ENCODE measurements at places on chromosomes 7 and 10.

DNA sequence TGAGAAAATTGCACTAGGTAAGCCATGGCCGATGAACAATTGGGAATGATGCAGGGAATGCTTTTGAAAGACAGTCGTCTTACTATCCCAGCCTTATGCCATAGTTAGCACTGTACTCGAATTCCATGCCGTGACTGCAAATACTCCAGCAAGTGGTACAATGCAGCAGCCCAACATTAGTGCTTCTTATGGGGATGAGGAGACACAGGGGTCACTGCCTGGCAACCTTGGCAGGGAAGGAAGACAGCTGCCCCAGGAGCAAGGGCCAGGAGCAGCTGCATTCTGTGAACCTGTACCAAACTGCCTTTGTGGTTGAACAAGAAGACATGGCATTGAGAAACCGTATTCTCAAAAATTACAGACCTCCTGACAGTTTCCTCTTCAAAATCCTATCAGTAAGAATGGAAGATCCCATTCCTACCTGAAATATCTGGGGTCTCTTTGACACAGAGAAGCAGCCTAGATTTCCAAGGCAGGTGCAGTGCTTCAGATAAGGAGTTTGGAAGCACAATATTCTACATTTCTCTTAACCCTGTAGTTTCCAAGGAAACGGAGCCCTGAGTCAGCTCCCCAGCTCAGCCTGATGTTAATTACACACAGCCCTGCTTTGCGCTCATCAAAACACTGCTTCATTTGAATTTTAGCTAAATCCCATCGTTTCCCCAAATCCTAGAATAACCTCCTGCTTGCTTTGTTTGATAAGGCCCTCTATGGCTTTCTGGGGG, 49.0 kb upstream of the FRMD4A start:
- DNase-seq = no peak

- no peak for DNase-seq
These were observed 11.5 kb downstream of the PMS2 start for GRCh38 chr7:5997210-5997808.

DNA sequence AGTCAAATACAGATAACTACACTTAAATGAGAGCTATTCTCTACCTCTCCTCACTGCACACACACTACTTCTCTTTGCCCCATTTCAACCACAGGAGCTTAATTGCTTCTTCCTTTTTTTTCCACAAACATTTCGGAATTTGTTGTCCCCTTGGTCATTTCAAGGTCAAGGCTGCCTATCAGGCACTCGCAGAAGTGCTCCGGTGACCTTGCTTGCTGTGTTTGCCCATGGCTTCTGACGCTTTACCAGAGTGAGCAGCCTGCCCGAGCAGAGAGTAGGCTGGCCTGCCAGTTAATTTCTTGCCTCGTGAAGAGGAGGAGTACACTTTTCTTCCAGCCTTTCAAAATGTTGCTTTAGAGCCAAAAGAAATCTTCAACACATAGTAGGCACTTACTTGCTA, 297.1 kb upstream of the LRGUK start:
- no peak for DNase-seq

DNA sequence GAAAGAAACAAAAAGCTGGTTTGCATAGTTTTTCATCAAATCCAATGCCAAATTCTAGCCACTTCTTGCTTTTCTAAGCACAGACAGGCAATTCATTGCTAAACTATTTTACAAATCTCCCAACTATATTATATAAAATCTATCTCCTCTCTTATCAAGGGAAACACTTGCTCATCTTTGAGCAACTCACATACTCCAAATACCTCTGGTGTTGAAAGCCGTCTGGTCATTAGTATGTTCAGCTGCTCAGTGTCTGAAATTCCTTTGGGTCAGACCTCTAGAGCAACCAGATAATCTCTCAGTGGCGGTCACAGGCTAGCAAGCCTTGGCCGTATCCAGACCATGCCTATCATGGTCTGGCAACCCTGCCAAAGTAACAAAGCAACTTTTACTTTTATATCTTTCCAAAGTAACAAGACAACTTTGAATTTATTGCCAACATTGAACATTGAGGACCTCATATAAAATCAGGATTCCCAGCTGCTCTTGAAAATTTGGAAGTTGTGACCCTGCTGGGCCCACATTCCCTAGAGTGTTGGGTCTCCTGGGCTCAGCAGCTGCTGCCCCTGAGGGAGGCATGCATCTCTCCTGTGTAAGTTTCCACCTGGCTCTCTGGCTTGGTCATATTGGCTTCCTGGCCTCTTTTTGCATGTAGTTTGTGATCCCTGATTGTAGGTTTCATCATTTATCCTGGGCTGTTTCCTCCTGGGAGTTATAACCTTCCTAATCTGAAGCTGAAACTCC, 56.8 kb upstream of the LANCL2 start:
- DNase-seq = no peak

DNA sequence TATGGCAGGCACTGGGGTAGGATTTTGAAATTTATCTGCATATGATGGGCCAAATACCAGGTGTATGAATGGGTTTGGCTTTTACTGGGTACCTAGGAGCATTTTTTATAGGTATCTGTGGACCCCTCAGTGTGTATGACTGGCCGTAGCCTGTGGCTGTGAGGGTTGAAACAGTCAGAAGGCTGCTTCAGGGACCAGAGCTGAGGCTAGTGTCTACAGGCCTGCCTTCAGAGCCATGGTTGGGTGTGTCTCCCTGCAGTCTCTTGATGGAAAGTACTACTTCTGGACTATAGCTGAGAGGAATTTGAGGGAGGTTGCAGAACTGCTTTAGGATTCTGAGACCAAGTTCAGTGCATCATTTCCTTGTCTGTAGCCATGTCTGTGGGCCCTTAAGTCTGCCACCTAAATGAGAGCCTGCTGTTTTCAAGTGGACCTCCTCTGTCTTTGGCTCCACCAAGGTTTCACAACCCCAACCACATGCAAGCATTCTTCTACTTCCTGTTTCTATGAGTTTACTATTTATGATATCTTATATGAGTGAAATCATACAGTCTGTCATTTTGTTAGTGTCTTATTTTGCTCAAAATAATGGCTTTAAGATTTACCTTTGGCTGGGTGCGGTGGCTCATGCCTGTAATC, 19.9 kb upstream of the ZNF138 start:
- no peak for DNase-seq

GRCh38 chr10:24958721-24959381, 6.4 kb upstream of the PRTFDC1 start:
- no peak for DNase-seq

- no peak for DNase-seq
These were observed 30.6 kb upstream of the DLD start for GRCh38 chr7:107860279-107860961.

DNA sequence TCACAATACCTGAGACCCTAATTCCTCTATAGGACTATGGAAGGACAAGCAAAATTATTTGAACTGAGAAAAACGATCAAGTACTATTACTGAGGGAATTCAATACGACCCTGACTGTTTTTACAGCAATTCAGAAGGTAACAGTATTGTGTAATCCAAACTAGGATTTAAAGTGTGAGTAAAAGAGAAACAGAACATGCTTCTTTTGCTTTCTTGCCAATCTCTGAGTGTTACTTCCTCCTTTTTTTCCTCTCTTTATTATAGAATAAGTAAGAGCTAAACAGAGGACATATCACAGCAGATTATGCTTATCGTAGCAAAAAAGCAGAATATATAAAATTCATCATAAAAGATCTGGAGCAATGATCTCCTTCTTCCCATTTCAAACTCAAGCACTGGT, 292.1 kb downstream of the THSD7A start:
- no peak for DNase-seq

DNA sequence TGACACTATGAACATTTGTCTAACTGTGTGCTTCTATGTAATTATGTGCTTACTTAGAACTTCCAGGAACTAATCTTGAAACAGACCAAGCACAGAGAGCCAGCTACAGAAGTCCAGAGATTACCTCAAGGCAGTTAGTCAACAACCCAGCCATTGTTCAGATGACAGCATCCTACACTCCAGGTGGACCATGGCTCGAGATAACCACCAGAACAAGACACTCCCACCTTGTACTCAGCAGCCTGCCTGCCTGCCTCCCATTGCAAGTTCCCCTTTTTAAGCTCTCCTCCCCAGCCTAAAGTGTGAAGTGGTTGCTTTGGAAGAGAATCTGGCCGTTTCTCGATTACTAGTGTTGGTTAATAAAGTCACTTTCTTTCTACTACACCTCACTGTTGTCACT, 1080.6 kb upstream of the LRRN3 start:
- DNase-seq = no peak

DNA sequence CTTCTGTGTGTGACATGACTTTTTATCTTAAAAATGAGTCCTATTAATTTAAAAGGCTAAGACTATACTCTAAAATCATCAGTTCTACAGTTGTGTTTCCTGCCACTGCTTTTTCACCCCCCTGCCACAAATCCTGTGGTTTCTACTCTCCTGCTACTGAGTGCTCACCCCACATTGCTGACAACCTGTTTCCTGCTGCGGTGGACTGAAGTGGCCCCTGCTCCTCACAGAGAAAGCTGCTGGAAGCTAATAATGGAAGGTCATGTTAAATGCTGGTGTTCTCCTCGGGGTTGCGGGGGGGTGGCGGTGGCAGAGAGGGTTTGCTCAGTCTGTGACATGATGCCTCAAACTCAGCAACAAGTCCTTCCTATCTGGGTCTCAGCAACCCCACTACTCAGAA, 113.2 kb upstream of the INHBA start:
- DNase-seq = no peak

- no peak for DNase-seq
These were observed 61.9 kb downstream of the BTRC start for GRCh38 chr10:101415884-101416283.

DNA sequence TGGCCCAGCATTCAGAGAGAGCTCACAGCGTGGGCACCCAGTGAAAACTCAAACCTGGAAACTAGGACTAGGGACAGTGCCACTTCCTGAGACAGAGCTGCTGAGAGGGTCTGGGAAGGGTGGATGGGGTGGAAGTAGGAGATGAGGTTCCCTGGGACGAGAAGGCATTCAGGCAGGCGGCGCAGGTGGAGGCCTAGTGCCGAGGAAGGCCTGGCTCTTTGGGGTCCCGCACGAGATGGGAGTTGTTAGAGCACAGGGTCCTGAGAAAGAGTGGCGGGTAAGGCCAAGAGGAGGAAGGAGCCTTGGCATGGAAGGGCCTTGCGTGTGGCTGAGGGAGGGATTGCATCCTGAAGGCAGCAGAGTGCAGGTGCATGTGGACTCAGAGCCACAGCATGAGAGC, 129.8 kb upstream of the SH2B2 start:
- no peak for DNase-seq

DNA sequence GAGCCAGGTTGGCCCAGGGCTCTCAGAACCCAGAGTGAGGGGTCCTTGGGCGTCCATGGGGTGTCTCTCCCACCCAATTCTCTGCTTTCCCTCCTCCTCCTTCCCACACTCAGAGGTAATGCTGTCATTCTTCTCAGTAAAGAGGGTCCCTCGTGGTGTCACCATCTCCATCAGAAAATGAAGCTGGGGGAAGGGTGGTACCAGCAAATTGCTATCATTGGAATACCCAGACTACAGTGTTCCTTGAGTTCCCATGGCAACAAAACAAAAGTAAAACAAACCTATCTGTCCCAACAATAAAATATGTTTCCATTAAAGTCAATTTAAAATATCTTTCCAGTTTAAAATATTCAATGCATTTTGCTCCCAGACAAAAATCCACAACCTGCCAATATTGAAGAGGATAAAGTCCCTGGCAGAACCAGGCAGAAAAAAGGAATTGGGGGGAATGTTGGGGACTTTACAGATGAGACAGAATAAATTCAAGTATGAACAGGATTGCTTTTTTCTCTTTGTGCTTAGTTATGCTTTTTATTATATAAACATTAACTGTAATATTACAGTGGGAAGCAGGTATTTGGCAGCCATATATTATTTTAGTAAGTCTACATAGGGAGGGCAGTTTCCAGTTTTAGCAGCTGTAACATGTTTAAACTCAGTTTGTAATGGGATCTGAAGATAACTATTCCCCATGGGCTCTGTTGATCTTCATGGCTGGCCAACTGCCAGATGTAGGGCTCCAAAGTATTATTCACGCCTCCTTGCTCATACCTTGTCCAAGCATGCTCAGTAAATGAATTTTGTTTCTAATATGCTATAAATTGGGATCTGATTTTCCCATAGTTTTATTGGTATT, 182.1 kb downstream of the ARID5B start:
- DNase-seq = no peak

- no peak for DNase-seq
These were observed 78.1 kb upstream of the TMEM196 start for GRCh38 chr7:19851504-19851903.

- DNase-seq = no peak
These were observed 296.3 kb downstream of the GPAM start for GRCh38 chr10:111887266-111887665.

DNA sequence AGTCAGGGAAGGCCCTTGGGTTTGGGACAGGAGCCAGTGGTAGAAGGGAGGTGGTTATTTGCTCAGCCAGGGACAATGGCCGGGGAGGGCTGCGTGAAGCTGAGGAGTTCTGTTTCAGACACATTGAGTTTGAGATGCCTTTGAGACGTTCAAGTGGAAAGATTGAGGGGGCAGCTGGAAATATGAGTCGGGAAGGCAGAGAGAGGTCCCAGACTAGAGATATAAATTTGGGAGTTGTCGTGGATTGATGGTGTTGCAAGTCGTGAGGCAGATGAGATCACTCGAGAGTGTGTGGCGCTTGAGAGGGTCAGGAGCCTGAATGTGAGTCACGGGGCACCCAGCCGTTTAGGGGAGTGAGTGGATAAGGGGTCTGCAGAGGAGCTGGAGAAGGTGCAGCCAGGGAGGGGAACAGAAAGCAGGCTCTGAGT, 73.3 kb downstream of the ZMIZ1 start:
- no peak for DNase-seq

DNA sequence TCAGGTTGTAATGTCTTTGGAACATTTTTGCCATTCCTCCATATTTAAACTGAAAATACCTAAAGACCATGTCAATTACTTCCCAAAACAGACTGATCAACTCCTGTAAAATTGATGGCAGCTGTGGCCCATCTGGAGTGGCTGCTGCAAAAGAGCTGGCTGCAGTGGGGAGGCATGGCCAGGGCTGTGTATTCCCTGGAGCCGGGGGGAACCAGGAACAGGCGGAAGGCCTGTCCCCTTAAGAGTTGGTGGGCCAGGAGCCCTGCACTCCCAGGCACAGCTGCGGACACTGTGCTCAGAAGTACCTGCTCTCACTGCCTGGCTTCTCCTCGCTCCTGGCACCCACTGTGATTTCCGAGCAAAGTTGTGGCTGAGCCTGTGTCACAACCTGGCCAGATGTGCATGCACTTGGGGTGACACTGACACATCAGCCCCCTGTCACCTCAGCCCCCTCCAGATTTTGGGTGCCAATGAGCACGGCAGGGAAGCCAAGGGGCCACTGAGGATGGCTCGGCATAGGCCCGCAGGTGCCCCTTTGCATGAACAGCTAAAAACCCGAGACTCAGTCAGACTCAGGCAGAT, 116.1 kb downstream of the DGKB start:
- no peak for DNase-seq

Measured in stimulated activated CD4-positive, alpha-beta T cell treated with anti-CD3 and anti-CD28 coated beads, Interleukin-4, amount 100 ng/mL, for 48 hours (primary cell).